ENCODE measurements at places on chromosomes 4 and X. TPM values are rescaled to one million over a fixed set of nuclear protein-coding genes. Genes with fewer than 3 reads are reported as not detected.

- H3K27me3 ChIP-seq = no peaks in the 10 kb centered on the region
- H3K4me1 ChIP-seq = peaks cover 47% of the 10 kb centered on the region
- peaks cover 10% of the 10 kb centered on the region for H3K36me3 ChIP-seq
- peak overlapping the region; percentile 99 for H3K27ac ChIP-seq
- peak overlapping the region; percentile 97 for H3K4me3 ChIP-seq
Observed at GRCh38 chr4:163165217-163166017, 1.3 kb downstream of the NAF1 start.

GRCh38 chr4:101356928-101357327 lies 9.6 kb upstream of the PPP3CA start:
- H3K27ac ChIP-seq = no peak overlapping the region
- peaks cover 10% of the 10 kb centered on the region for H3K27me3 ChIP-seq
- DNase-seq = no peak
- no peak overlapping the region for H3K4me3 ChIP-seq
- no peaks in the 10 kb centered on the region for H3K36me3 ChIP-seq

DNA sequence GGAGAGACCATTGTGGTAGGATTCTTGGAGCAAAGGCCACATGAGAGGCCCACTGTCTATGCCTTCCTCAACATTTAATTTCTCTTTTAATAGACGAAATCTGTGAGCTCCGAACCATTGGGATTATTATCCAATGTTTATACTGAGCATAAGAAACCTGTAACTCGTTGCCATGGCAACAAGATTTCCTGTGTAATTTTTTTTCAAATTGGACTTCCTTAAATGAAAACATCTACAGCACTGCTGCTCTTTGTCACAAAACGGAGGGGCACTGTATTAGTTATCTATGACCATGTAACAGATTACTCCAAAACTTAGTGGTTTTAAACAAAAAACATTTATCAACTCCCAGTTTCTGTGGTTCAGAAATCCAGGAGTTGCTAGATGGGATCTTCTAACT lies 38.7 kb downstream of the PPP1R2C start:
- H3K27me3 ChIP-seq = no peaks in the 10 kb centered on the region
- peak overlapping the region; percentile 94 for H3K27ac ChIP-seq
- H3K4me1 ChIP-seq = peaks cover 1% of the 10 kb centered on the region
- peak; percentile 37 for DNase-seq
- peak overlapping the region; percentile 33 for H3K4me3 ChIP-seq

DNA sequence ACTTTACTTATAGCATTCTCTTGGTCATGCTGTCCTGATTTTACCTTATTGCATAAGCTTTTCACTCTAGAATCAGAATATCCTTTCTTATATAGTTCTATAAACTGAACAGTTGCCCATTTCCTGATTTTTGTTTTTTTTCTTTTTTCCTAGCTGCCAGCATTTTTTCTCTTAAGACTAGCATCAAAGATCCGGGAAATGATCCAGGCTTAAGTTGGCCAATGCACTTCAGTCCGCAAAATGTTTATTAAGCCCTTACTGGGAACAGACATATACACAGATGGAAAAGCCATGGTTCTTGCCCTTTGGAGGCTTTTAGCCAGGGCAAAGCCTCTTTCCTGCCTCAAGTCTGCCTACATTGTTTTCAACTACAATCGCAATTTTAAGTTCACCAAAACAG lies 10.1 kb upstream of the BMP2K start:
- no peak overlapping the region for H3K27ac ChIP-seq
- no peaks in the 10 kb centered on the region for H3K27me3 ChIP-seq
- no peak for DNase-seq
- H3K4me1 ChIP-seq = no peaks in the 10 kb centered on the region
- H3K4me3 ChIP-seq = no peak overlapping the region

DNA sequence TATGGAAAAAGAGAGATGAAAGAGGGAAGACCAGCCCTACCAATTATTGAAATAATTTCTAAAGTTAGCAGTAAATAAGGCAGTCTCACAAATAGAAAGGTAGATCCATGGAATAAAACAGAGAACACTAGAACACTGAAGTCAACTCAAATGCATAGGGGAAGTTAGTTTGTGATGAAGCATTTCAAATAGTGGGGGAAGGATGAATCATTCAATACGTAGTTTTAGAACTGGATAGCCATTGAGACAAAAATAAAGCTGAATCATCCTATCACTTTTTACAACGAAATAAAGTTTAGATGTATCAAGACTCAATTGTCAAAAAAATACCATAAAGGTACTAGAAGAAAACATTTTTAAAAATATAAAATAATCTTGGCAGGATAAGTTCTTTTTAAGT lies 143.2 kb upstream of the DGKK start:
- no peaks in the 10 kb centered on the region for H3K36me3 ChIP-seq
- no peak for DNase-seq
- H3K4me3 ChIP-seq = no peak overlapping the region
- no peaks in the 10 kb centered on the region for H3K27me3 ChIP-seq
- no peaks in the 10 kb centered on the region for H3K4me1 ChIP-seq
- no peak overlapping the region for H3K27ac ChIP-seq

DNA sequence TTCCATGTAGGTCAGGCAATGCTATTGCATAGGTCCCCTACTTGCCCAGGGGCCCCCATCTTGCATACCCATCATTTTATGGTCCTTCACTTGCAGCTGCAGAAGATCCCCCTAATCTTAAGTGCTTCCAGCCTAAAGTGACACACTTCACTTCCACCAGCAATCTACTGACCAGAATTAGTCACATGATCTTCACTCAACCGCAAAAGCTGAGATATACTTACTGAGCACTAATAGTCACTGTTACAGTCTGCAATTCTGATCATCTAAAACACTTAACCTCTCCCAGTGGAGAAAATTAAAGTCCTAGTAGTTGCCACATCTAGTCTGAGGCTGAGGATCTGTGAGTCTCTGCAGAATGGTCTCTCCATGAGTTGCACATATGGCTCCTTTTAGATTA lies 82.1 kb downstream of the AREG start:
- H3K27me3 ChIP-seq = peaks cover 9% of the 10 kb centered on the region
- no peaks in the 10 kb centered on the region for H3K36me3 ChIP-seq
- no peaks in the 10 kb centered on the region for H3K4me1 ChIP-seq
- DNase-seq = no peak

GRCh38 chrX:7904562-7904961 lies 22.7 kb downstream of the PNPLA4 start:
- H3K27me3 ChIP-seq = no peaks in the 10 kb centered on the region
- H3K36me3 ChIP-seq = peaks cover 28% of the 10 kb centered on the region
- no peak for DNase-seq
- no peaks in the 10 kb centered on the region for H3K4me1 ChIP-seq
- no peak overlapping the region for H3K27ac ChIP-seq

- H3K27me3 ChIP-seq = peaks cover 3% of the 10 kb centered on the region
- H3K4me1 ChIP-seq = peaks cover 10% of the 10 kb centered on the region
- H3K36me3 ChIP-seq = no peaks in the 10 kb centered on the region
- H3K27ac ChIP-seq = no peak overlapping the region
- H3K4me3 ChIP-seq = no peak overlapping the region
Observed at GRCh38 chr4:183140911-183141320, 41.9 kb downstream of the WWC2 start.

ANOS1 gene
- not detected for total RNA-seq

- H3K27me3 ChIP-seq = no peaks in the 10 kb centered on the region
- H3K27ac ChIP-seq = peak overlapping the region; percentile 5
- H3K36me3 ChIP-seq = peaks cover 32% of the 10 kb centered on the region
Observed at GRCh38 chr4:109672169-109672930, 30.9 kb downstream of the CASP6 start.

SSX4 gene
- total RNA-seq = not detected

- H3K4me3 ChIP-seq = peak overlapping the region; percentile 72
- H3K27ac ChIP-seq = no peak overlapping the region
- H3K27me3 ChIP-seq = peaks cover 28% of the 10 kb centered on the region
- no peaks in the 10 kb centered on the region for H3K36me3 ChIP-seq
- DNase-seq = no peak
- peaks cover 14% of the 10 kb centered on the region for H3K4me1 ChIP-seq
Observed at GRCh38 chr4:11427121-11427996, 1.3 kb downstream of the HS3ST1 start.
